Skin of body (tissue), 3 donors: ENCODE measurements at places on chromosomes 16 and 17. TPM values are rescaled to one million over a fixed set of nuclear protein-coding genes. Genes with fewer than 3 reads are reported as not detected.

Gene FOXN1
- total RNA-seq: 3.0 TPM

Gene CFAP97D1
- total RNA-seq: not detected

Gene CD68
- total RNA-seq: 9.2 TPM

Gene LGALS9B
- 1.2 TPM for total RNA-seq

Gene SEPTIN1
- total RNA-seq: 0.69 TPM

Gene HOXB13
- not detected for total RNA-seq

Gene KCNH6
- total RNA-seq: not detected

Gene WNK4
- 0.59 TPM for total RNA-seq

Gene TEX14
- total RNA-seq: 0.10 TPM

Gene GLP2R
- total RNA-seq: 0.30 TPM

Gene DNAH2
- total RNA-seq: 0.10 TPM

Gene CX3CL1
- 2.6 TPM for total RNA-seq

Gene RAB37
- total RNA-seq: 0.69 TPM

Gene UMOD
- not detected for total RNA-seq
